ENCODE measurements at places on chromosomes 12 and 14.

DNA sequence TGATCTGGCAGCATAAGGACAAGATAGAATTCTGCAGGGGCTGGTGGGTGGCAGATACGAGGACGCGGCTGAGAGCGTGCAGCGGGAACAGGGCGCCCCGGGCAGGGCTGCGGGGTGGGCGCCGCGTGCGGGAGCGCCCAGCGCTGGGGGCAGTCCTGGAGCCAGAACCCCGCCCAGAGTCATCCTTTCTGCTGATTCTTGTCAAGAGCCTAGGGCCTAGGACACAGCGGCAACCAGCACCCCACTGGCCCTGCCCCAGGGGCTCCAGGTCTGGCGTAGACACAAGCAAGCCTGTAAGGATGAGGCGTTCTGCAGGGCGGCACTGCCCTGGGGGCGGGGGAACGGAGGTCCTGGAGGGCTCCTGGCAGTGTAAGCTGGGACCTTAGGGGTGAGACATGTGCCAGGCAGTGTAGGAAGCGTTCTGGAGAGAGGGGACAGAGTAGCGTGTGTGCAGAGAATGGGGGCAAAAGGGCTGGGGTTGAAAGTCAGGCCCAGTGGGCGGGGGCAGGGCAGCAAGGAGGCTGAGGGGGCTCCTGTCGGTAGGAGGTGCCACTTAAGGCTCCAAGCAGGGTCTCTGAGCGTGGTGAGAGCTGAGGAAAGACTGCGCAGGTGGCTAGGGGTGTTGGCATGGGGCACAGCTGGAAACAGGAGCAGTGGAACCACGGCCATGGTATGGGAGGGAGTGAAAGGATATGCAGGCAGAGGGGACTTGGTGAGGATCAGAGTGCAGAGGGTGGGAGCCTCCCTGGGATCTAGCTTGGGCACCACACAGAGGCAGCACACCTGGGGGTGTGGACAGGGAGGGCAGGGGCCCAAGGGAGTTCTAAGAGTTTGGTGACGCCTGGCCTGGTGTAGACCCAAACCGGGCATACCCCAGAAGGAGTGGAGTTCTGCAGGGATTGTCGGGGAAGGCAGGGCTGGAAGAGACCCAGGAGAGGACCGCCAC lies 845 bp upstream of the AHNAK2 start:
- no peak for DNase-seq

DNA sequence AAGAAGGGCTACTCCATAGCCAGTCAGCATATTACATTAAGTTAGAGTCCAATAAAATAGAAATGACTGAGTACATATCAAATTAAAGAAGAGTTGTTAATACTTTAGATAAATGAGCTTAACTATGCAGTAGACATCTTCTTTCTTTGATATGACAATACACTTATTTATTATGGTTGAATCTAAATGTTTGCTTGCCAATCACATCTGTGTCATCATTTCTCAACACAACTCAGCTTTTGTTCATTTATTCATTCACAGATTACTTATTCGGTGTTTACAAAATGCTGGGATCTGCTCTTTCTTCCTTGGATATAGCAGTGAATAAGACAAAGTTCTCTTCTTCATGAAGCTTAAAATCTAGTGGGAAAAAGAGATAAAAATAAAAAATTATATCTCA lies 614.6 kb upstream of the ATP2B1 start:
- no peak for DNase-seq

GRCh38 chr12:89311703-89312293 lies 40.5 kb downstream of the DUSP6 start:
- no peak for DNase-seq

GRCh38 chr14:99230208-99231151 lies 41.5 kb downstream of the BCL11B start:
- DNase-seq, result no peak

- DNase-seq, result no peak
These were observed 363.6 kb downstream of the SNAPC1 start for GRCh38 chr14:62125793-62126192.

DNA sequence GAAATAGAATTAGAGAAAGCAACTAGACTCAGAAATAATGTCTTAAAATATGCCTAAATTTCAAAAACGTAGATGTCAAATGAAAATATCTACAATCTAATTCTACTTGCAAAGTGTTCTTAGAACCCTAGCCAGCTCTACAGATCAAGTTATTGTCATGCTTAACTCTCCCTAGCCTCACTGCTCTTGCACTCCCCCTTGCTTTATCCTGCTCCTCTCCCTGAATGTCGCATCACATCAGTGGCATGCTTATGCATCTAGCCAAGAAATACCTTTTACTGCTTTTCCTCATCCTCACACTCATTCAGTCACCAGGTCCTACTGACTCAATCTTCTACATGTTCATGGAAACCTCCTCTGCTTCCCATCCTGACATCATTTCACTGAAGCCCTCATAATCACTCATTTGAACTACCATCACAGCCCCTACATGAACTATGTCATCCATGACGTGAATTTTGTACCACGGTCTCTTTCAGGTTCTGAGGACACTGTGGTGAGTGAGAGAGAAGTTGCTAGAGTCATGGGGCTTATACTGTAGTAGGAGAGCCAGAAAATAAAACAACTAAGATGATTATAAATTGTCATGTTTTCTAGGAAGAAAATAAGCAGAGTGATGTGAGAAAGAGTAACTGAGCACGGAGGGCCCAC lies 22.6 kb upstream of the CRACR2A start:
- DNase-seq, result no peak

All from omental fat pad (tissue), 4 donors.